ENCODE measurements at places on chromosomes 16 and 17.

DNA sequence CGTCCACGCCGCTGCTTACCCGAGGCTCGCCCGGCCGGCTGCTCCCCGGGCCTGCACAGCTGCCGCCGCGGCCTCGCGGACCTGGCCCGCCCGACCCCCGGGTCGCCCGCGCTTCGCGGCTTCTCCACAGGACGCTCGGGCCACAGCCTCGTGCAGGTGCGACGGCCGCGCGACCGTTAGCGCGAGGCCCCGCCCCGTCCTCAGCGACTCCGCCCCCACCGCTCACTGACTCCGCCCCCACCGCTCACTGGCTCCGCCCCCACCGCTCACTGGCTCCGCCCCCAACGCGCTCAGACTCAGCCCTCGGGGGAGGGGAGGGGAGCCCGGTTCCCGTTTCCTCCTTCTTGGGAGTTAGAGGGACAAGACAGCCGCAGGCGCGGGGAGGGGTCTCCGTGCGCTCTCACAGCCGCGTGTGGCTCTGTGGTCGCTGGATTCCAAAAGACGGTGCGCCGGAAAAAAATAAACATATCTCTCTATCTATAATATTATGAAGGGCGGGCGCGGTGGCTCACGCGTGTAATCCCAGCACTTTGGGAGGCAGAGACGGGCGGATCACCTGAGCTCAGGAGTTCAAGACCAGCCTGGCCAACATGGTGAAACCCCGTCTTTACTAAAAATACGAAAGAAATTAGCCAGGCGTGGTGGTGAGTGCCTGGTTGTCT is at the start of gene MEIOB:
Gene MEIOB, minus strand, starts transcription at position 191 of the 662 bp plus-strand sequence. CDS start 3,989 bp downstream, outside the sequence.
- no peak for DNase-seq

DNA sequence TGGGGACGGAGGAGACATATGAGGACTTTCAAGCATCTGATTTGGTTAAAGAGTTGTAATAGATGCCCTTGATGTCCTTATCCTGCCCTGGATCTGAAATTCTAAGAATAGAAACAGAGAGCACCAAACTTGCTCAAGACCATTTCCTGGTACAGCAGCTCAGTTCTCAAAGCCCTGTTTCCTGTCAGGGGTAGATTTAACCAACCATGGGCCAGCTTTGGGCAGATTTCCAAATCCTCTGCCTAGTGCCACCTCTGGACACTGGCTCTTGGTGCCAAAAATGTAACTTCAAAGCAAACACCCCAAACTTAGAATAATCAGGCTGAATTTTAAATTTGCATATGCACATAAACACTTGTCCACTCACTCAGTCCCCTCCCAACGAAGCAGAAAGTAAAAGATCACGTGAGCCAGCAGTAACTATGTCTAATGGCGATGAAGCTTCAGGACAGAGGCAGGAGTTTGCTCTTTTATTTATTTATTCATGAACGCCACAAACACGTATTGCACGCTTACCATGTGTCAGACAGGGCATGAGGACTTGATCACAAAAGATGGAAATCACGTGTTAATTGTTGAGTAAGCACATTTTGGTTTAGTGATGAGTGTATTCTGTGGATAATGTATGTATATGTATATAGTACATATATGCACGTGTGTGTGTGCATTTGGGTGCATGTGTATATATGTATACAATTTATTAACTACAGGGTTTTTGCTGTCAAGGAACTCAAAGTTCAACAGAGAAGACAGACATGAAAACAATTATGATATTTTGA is 23.1 kb upstream of the SDK2 start:
- DNase-seq, result no peak

GRCh38 chr16:85407-85782 is 7.4 kb downstream of the MPG start:
- no peak for DNase-seq

DNA sequence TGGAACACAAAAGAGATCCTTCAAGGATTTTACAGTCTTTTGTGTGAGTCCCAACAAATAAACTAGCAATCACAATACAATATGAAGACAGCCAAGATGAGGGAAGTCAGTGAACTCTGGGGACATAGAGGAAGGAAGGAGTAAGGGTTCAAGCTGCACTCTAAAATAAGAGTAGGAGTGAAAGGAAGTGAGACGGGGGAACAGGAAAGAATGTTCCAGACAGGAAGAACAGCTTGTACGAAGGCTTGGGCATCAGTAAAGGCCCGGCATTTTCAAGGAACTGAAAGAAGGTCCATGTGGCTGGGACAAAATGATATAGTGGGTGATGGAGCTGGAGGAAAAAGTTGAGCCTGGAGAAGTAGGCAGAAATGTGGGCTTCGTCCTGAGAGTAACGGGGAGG is 4.5 kb downstream of the CCL17 start:
- DNase-seq, result no peak

- no peak for DNase-seq
Observed at GRCh38 chr17:20071824-20072691, 62.9 kb downstream of the SPECC1 start.

DNA sequence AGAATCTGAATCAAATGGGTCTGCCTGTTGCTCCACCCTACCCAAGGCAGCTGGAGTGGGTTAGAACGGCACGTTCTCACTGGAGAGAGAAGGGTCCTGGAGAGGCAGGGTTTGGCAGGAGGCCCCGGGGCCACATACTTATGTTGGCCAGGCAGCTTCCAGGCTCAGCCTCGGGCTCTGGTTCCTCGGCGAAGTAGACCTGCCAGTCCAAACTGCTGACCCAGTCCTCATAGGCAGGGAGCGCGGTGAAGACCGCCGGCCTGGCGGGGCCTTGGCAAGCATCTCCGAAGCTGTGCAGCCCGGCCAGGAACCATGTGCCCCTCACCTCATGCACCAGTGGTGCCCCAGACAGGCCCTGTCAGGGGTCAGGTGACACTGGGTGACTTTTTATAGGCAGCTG is 4.8 kb downstream of the PRSS53 start:
- no peak for DNase-seq

DNA sequence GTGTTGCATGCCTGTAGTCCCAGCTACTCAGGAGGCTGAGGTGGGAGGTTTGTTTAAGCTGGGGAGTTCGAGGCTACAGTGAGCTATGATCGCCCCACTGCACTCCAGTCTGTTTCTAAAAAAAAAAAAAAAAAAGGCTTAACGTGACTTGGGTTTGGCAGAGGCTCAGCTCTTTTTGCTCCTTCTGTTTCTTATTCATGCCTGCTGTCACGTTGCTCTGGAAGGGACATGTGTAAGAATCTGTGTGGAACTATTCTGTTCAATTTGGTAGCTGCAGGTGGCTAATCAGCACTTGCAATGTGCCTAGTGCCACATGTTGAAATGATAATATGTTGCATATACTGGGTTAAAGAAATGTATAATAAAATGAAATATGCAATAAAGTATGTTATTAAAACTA is 20.9 kb upstream of the SYT17 start:
- DNase-seq, result no peak

DNA sequence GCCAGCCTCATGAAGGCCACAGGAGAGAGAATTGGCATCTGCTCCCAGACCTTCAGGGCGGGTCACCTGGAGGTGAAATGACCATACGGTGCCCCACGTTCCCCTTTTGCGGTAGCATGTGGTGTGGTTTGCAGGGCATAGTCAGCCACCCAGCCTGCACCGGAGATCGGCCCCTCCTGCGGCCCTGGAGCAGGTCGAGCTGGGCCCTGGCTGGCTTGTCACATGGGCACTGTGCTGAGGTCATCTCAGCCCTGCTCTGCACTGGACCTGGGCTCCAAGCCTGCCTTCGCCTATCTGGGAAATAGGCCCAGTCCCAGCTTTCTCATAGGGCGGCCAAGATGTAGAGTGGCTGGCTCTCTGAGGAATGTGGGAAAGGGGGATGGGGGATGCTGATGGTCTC is 16.2 kb downstream of the GSE1 start:
- no peak for DNase-seq

DNA sequence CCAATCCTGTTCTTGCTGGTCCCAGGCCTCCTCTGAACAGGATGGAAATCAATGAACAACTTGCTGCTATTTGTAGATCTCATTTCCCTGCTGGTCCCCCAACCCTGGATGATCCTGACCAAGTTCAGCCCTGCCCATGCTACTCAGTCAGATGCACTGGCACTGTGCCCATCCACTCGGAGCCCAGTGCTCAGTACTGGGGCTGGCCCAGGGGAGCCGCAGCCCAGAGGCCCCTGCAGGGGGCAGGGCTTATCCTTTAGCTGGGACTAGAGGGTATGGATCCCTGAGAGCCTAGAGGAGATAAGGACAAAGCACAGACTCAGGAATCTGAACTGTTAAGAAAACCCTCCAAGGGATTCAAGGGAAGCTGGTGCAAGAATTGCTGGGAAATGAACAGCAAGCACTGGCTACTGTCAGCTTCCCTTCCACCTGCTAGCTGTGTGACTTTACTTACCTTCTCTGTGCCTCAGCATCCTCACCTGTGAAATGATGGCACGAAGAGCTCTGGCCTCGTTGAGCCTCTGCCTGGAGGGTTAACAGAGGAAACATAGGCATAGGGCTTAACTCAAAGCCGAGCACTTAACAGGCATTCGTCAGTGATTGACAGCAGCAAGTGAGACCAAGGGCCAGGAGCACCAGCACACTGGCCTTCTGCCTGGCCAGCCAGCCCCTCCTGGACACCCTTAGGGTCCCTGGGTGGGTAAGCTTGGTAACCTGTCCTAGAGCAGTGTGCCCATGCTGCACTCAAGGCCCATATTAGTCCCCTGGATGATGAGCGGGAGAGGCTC is 29.8 kb upstream of the C1QL1 start:
- no peak for DNase-seq

DNA sequence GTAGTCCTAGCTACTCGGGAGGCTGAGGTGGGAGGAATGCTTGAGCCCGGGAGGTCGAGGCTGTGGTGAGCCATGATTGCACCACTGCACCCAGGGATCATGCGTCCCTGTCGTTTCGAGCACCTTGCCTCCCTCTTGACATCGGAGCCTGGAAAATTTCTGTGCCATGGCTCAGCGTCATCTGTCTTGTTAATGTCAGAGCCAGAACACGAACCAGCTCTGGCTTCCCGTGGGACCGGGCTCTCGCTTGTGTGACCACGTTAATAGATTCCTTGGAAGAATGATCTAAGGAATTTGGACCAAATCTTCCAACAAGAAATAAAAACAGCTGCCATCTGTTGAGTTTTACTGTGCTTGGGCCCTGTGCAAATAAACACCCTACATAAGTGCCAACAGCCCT is 117.7 kb downstream of the ABCC1 start:
- no peak for DNase-seq

DNA sequence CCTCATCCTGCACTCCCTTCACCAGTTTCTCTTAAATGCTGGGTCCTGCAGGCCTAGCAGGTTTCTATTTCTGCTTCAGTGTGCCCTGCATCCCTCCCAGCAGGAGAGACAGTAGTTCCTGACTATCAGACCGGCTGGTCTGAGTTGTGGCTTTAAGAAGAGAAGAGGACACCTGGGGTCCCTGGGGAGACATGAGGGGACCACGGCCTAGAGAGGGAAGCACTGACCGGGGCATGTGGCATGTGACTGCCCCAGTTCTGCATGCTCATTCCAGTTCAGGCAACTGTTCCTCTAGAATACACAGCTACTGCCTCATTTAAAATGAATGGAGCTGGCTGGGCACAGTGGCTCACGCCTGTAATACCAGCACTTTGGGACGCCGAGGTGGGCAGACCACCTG is 61.3 kb downstream of the GPRC5B start:
- DNase-seq, result no peak

- DNase-seq, result no peak
Observed at GRCh38 chr16:23113185-23113584, 36.1 kb downstream of the USP31 start.

DNA sequence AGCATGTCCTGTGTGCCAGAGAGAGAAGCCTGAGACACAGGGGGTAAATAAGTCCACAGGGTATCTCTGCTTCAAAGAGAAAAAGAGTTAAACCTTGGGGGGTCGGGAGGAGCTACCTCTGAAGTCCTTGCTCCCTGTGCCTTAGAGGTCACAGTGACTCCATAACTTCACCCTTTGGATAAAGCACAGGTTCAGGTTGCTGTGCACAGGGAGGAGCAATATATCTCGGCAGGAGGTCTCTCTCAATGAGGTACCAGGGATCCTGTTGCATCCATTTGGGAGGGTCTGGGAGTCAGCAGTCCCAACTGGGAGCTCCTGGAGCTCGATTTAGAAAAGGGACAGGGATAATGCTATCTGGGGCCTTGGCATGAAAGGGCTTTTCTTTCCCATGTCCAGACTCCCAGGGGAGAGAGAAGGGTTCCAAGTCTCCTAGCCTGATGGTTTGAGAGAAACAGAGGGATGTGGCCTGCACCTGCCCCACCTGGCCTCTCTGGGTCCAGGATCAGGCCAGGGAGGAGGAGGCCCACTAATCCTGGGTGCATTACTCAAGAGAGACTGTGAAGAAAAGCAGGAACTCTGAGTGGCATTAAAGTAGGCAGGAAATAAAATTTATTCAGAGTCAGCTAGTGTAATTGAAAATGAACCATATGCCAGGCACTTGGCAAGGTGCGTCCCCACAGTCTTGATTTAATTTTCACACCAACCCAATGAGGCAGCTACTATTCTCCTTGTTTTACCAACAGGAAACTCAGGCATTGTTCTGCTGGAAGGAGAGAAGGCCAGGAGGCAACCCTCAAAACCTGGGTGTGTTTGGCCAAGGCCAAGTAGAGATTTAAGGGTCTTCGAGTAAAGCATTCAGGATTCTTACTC is 40.7 kb downstream of the CUEDC1 start:
- no peak for DNase-seq

DNA sequence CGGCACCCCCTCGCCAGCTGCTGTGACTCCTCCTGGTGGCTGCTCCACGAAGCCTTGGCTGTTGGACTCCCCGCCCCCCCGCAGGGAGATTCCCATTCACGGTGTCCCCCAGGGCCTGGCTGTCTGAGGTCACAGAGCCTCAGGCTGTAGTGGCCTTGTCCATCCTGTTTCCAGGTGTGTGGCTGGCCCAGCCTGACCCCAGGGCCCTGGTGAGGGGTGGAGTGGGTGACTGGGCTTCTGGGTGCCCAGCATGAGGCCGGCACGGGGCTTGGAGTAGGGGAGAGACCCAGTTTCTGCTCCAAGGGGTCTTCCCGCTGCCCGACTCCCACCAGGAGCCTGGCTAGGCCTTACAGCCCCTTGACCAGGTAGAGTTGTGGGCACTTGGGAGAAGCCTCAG is 10.4 kb downstream of the PRSS27 start:
- no peak for DNase-seq

- DNase-seq, result no peak
Observed at GRCh38 chr16:50744881-50745280, 3.0 kb downstream of the CYLD start.

GRCh38 chr16:595942-596735 is 6.3 kb downstream of the RAB40C start:
- no peak for DNase-seq

DNA sequence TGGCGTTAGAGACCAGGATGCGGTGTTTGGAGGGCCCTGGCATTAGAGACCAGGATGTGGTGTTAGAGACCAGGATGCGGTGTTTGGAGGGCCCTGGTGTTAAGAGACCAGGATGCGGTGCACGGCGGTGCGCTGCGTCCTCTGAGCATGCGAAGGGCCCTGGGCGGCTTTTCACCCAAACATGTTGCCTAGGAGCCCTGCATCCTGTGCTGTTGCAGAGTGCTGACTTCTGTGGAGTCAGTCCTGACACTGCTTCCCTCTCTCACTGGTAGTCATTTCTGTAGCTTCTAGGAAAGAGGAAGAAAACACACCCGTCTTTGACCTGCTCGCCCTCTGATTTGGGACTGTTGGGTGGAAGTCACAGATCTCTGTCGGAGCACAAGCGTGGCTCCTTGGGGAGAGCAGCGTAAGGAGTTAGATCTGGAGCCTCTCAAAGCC is 141.2 kb downstream of the LAT start:
- DNase-seq, result no peak

- no peak for DNase-seq
Observed at GRCh38 chr17:29240477-29240876, 6.2 kb upstream of the CRYBA1 start.

Data from AG04449 (cell line).